ENCODE measurements at places on chromosomes 2 and 18. TPM values are rescaled to one million over a fixed set of nuclear protein-coding genes. Genes with fewer than 3 reads are reported as not detected.

The SLC14A1 gene
- total RNA-seq, result 5.3 TPM

The SPP2 gene
- total RNA-seq, result not detected

The PARD6G gene
- total RNA-seq, result 0.38 TPM

The FSHR gene
- not detected for total RNA-seq

The NYAP2 gene
- total RNA-seq, result not detected

The OTOS gene
- total RNA-seq, result not detected

The ZNF2 gene
- 0.53 TPM for total RNA-seq

The NPPC gene
- total RNA-seq, result 0.34 TPM

The PSMD1 gene
- total RNA-seq, result 27.9 TPM

The CFAP65 gene
- total RNA-seq, result not detected

DNA sequence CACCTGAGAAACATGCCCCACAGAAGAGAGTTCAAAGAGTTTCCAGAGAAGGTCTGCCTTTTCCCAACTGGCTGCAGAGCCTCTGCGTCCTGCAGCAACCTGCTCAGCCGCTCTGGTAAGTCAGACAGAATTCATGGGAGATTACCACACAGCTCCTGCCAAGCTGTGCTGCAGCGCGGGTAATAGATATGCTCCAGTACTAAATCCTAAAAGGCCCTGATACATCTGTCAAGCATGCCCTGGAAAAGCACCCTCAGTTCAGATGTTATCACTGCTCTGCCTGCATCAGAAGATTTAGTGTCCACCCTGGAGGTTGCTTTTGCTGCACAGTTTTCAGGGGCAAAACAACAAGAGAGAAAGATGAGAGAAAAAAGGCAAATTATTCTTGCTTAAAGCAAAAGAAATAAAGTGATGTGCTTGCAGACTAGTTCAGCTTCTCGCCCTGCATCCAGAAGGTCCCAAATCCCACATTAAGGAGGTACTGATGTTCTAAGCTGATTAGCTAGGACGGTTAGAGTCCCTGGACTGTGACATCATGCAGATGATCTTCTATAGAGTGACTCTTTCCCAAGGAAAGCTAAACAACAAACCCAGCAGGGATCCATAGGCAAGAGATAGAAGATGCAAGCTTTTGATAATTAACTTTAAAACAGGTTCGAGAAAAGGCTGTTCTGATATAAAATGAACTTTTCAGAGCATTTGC lies 488.6 kb downstream of the BCL11A start:
- no peak for DNase-seq

DNA sequence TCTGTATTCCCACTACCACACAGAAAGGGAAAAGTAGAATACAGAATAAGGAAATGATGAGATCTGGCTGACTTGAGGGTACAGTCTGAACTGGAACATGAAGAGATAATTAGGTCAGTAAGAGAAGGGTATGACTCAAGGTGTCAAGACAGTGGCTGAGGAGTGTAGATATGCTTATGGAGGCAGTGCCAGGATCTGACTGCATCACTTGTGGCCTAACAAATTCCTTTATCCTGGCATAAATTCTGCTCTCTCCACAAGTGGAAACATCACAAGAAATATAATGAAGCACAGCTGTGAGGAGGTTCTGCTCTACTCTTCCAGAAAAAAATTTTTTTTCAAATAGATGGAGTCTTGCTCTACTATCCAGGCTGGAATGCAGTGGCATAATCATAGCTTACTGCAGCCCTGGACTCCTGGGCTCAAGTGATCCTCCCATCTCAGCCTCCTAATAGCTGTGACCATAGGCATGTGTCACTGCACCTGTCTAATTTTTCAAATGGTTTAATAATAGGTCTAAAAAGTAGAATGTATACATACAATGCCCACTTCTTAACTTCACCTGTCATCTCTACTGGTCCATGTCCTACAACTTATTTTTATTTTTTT lies 85.3 kb downstream of the C2orf74 start:
- no peak for DNase-seq

DNA sequence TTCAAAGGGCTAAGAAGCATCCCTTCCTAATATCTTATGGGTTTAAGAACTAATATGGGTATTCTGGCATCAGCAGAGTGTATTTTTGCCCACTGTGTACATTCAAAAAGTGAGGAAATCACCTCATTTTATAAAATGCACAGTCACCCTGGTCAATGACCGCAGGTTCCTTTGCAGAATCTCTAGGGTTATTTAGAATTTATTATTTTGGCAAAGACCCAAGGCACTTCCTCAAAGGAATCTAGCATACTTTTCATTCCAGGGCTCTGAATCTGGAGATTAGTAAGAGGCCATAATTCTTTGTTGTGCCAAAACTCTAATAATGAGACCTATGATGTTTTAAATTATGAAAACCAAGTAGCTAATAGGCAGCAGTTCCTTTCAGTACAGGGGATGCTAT lies 27.2 kb upstream of the CDH2 start:
- DNase-seq, result no peak

DNA sequence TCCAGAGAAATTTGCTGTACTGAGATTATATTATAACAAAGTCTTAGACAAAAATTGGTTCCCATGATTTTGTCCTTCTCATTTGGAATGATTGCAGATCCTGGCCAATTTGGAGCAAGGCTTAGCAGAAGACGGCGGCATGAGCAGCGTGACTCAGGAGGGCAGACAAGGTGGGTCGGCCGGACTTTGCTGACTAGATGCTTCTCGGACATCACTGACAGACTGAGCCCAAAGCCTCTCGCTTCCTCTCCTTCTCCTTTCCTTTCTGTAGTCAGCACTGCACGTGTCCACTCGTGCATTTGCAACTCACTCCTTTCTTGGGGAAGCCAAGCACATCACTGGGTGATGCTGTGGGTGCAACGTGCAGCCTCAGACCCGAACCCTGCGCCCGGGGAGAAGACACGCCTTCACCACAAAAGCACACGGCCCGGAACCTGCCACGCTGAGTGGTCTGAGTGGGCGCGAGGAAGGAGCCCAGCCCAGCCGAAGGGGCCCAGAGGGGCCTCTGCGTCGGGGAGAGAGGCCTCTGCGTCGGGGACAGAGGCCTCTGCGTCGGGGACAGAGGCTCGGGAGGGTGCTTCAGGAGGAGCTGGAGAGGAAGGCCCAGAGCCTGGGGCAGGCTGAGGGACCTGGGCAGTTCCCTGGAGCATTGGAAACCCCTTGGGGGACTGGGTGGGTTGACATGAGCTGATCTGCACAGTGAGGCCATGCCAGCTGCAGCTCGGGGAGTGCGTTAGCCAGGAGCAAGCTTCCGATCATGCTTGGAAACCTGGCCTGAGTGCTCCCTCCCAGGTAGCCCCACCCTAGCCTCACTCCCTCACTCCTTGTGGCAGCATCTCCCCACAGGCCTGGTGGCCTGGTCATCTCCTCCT lies 61.6 kb downstream of the ADI1 start:
- DNase-seq, result no peak

GRCh38 chr2:26605999-26606846 lies 34.9 kb downstream of the CIB4 start:
- DNase-seq, result no peak

- no peak for DNase-seq
Observed at GRCh38 chr18:55462652-55463051, 125.3 kb downstream of the TCF4 start.

GRCh38 chr2:57343391-57344006 lies 703.1 kb upstream of the VRK2 start:
- DNase-seq, result no peak

DNA sequence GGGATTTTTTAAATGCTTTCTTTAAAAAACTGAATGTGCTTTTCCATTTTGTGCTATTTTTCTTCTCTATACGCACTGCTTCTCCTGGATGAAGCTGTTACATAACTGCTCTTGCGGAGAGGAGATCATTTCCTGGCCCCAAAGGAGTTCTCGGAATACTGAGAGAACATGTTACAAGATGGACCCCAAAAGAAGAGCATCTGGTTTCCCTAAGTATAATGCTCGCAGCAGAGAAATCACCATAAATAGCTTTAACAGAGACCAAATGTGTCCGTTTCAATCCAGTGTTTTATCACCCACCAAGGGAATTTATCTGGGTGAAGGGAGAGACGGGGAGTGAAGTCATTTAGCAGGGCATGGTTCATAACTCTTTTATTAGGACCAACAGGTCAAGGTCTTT lies 80.1 kb downstream of the RBM43 start:
- DNase-seq, result no peak

- DNase-seq, result no peak
Observed at GRCh38 chr18:78882585-78882984, 97.0 kb upstream of the SALL3 start.

DNA sequence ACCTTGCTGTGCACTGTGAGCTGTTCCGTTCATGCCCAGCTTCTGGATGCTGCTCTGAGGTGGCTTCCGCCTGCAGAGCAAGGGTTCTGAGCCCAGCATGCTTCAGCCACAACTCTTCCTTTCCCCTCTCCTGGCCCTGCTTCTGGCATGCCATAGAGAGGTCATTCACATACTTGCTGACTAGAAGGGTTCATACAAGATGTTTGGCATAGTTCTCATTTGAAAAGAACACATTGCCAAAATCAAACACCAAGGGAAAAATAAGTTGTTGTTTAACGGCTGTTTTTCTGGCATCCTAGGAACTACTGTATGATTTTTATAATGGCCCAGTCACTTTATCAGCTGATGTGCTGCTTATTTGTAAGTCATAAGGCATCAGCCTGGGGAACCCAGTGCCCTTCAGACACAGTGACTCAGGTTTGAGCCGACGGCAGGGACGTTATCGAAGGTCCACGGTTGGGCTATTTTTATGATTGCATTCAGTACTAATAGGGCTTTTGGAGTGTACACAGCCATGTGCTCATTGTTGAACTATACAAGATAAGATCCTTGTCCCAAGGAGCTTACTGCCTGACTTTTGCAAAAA lies 53.9 kb upstream of the CTAGE1 start:
- DNase-seq, result no peak

DNA sequence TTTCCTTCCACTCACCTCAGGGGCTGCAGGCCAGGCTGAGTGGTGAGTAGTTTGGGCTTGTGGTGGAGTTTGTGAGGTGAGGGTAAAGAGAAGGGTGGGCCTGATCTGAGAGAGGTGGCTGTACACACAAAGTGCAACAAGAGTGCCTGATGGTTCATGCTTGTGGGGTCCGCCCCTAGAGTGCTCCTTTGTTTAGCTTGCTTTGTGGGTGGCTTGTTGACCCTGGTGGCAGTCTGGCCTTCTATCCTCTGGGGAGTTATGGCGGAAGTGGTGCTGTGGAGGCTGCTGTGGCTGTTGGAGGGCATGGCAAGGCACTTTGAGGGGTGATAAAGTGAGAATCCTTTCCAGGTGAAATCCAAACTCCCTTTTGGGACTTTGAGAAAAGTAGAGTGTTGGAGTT lies 10.6 kb downstream of the UBE2F start:
- DNase-seq, result no peak

DNA sequence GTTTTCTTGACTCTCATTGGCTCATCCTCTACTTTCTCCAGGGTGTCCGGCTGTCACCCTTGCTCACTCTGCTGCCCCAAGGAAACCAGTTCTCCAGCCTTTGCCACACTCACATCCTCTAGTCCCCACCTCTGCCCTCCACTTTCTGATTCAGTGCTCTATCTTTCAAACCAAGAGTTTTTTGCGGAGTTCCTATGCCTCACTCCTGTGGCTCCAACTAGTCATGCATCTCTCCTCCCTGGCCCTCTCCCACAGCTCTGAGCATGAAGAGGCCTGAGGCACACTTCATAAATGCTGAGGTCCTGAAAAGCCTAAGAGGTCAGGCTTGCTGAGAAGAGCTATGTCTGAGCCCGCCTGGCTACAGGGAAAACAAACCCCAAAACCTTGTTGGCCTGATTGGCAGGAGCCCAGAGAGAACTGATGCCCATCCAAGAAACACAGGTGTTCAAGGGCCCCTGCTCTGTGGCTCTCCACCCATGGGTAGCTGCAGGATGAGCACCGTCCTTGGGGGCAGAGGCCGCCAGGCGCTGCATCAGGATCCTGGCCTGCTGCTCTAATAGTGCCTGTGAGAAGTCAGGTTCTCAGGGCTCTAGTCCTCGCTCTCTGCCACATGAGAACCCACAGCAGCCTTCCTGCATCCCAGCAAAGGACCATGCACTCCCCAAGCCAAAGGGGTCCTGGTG lies 42.1 kb downstream of the HS1BP3 start:
- DNase-seq, result no peak

GRCh38 chr2:147006736-147007141 lies 838.1 kb upstream of the ACVR2A start:
- no peak for DNase-seq

DNA sequence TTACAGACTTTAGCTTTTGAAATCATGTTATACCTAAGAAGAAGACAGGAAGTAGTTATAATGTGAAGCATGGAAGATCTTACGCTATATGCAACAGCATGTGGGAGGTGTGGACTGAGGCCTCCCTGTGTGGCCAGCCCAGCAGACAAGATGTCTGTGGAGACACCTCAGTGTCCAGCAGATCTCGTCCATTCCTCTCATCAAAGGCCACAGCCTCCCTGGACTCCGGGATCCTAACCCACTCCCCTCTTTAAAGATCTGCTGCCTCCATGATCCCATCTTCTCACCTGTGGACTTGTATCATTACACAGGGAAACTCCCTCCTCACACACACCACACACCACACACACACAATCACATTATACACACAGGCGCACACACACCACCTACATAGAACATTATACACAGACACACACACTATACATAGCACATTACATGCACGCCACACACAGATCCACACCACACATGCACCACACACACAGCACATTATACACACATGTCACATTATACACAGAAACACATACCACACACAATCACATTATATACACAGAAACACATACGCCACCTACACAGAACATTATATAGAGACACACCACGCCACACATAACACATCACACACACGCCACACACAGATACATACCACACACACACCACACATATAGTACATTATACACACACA lies 89.5 kb downstream of the PXDN start:
- DNase-seq, result no peak

DNA sequence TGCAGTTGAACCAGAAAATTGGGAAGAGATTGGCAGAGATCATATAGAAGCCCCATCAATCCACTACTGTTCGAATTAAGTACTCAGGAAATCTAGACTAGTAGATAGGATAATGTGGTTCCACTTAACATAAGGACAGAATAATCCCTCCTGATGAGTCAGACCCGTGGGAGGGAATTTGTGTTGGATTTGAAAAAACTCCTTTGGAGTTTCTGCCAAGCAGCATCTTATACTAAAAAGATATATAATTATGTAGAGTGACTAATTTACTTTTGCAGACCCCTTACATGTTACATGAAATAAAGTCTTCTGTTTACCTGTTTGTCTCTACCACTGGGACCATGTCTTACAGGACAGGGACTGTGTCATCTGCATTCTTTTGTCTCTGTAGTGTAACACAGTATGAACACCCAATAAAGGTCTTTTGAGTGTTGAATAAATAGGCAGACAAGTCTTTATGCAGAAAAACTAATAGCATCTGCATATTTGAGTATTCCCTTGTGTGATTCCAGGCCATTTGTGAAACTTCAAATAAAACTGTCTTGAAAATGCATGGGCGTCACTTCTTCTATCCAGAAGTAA lies 122.6 kb upstream of the DNAJC10 start:
- no peak for DNase-seq

GRCh38 chr2:3624059-3624794 lies 29.3 kb downstream of the COLEC11 start:
- DNase-seq, result no peak
